ENCODE measurements at places on chromosomes 1 and 21.

GRCh38 chr1:167650269-167651160, 20.5 kb downstream of the RCSD1 start:
- DNase-seq = no peak

DNA sequence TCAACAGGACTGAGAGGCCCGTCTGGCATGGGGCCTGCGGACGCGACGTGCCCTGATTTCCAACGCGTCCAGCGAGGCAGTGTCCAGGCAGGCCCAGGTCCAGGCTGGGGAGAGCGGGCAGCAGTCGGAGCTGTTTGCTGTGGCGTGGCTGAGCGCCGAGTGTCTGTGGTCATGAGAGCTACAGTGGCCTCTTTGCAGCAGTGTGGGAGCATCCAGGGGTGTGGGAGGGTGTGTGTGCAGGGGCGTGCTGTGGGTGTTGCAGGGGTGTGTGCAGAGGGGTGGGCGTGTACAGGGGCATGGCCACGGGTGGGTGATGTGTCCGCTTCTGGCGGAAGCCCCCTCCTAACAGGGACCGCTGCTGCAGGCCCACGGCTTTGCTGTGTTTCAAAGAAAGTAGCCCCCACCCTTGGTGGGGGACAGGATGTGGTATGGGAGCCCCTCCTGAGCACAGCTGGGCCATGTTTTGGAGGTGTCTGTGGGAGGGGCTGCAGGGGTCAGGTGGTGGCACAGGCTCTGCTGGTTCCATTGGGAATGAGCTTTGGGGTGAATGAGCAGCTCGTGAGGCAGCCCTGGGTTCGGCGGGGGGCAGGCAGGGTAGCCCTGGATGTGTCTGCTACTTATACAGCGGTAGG, 17.7 kb downstream of the PLCH2 start:
- DNase-seq = no peak

GRCh38 chr1:29833581-29833980, 597.3 kb downstream of the PTPRU start:
- DNase-seq = no peak

DNA sequence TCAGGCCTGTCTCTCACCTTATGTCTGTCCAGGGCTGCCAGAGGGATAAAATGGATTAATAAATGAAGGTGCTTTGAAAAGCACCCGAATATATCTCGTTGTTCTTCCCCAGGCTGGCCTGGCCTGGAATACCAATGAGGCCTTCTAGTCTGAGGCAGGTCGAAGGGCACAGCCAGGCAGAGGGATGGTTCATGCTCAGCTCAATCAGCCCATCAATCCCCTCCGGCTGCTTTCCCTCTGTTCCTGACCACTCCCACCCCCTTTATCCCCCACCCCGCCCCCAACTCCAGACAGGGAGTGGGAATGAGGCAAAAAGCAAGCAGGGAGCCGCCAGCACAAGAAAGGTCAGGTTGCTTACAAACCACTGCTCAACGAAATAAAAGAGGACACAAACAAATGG, 40.0 kb upstream of the PRELP start:
- DNase-seq = no peak
